ENCODE measurements at places on chromosomes 3 and 15.

DNA sequence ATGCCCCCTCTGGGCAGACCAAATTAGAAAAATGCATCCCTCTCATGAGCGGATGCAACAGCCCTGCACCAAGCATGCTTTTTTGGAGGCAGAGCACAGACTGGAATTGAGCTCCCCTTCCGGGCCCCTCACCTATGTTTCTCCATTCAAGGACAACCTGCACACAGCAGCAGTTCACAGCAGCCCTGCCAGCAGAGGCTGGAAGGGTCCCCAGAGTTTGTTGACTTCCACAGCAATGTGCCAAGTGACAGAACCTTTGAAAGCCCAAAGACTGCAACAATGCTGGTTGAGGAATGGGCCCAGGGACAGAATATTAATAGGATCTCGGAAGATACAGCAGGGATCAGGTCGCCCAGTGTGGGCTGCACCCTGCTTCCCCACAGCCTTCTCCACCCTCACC lies 650.4 kb downstream of the FHIT start:
- DNase-seq: no peak

- no peak for DNase-seq
These were observed 26.2 kb downstream of the PCSK6 start for GRCh38 chr15:101463270-101463669.

- DNase-seq: no peak
These were observed 5.4 kb upstream of the LRRC15 start for GRCh38 chr3:194374935-194375334.

- no peak for DNase-seq
These were observed 16.9 kb downstream of the FXR1 start for GRCh38 chr3:180929376-180929775.

- no peak for DNase-seq
These were observed 188.0 kb upstream of the IL12A start for GRCh38 chr3:159800434-159801155.

GRCh38 chr3:152269056-152269830 lies 514 bp downstream of the MBNL1 start:
- DNase-seq: no peak

DNA sequence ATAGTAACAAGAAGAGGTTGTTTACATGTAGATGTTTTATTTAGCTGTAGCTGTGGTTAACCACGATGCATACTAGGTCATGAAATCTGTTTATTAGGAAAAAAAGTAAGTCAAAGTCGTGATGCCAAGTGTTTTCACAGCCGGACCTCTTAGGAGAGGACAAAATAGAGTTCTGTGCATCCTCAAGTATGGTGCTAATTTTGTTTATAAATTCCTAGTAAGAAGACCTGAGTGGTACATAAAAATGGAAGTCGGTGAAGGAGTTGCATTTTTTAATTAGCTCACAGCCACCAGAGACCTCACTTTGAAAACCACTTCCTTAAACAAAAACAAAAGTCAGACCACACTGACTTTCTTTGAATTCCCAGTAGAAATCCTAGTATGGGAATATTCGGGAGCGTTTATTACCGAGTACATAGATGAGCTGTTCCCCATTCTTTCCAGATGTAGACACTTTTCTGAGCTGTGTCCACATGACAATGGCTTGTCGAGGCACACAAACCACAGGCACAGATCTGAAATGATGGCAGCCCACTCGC lies 143.6 kb upstream of the UBE2E1 start:
- no peak for DNase-seq

GRCh38 chr3:62708638-62709373 lies 166.4 kb downstream of the CADPS start:
- DNase-seq: no peak

DNA sequence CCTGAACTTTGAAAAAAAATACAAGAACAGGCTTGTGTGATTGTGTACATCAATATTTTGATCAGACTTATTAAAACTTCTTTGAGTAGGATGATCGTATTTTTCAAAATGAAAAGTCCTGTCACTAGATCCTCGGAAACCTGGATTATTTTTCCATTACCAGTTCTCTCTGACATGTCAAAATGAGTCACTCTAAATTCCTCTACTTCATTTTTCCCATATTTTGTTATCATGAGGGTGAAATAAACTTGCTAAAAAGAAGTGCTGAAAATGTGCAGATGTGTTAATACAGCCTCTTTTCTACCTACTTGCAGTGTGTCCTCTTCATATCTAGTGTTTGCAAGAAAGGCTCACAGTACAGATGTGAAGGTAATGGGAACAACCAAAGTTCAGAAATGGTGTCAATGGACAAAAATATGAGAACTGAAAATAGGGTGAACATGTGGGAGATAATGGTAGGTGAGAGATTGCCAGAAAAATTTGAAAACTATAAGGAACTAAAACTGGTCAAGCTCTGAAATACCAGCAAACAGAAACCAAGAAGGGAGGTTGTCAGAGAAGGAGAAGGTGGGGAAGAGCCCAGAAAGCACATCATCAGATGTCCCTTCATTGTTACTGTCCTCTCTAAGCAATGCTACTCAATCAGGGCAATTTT lies 108.2 kb downstream of the EOMES start:
- DNase-seq: no peak

- no peak for DNase-seq
These were observed 165.0 kb downstream of the NR1D2 start for GRCh38 chr3:24110051-24110450.

GRCh38 chr3:114770874-114771273 lies 376.2 kb downstream of the ZBTB20 start:
- no peak for DNase-seq

- DNase-seq: no peak
These were observed 740.9 kb upstream of the LMCD1 start for GRCh38 chr3:7760718-7761117.

- DNase-seq: no peak
These were observed 33.3 kb downstream of the EMC4 start for GRCh38 chr15:34258151-34258550.

DNA sequence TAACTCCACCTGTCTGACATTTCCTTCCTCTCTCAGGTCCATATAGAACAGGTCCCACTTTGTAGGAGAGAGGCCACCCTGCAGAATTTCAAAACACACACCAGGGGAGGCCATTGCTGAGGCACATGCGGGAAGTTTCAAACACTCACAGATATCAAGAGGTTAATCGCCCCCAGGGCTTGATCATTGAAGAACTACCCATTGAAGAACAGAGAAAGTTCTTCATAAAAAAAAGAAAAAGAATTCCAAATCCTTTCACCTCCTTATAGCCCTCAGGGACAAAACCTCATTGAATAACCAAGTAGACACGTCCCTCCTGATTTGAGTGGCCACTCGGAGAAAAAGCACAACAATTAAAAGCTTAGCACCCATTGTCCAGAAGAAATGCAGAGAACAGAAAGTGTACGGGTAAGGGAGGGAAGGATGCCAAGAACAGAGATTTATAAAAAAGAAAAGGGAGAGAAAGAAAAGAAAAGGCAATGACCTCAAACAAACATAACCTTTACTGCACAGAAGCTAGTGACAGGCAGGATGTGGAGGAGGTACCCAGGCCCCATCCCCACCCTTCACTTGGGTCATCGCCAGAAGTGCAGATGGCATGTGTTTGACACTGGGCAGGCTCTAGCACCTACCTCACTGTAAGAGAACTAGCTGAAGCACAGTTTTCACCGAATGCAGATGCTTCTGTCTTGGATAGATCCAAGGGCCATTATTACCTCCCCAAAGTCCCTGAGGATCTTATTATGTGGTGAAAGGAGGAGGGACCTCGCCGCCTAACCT lies 112.3 kb upstream of the HES1 start:
- DNase-seq: no peak

DNA sequence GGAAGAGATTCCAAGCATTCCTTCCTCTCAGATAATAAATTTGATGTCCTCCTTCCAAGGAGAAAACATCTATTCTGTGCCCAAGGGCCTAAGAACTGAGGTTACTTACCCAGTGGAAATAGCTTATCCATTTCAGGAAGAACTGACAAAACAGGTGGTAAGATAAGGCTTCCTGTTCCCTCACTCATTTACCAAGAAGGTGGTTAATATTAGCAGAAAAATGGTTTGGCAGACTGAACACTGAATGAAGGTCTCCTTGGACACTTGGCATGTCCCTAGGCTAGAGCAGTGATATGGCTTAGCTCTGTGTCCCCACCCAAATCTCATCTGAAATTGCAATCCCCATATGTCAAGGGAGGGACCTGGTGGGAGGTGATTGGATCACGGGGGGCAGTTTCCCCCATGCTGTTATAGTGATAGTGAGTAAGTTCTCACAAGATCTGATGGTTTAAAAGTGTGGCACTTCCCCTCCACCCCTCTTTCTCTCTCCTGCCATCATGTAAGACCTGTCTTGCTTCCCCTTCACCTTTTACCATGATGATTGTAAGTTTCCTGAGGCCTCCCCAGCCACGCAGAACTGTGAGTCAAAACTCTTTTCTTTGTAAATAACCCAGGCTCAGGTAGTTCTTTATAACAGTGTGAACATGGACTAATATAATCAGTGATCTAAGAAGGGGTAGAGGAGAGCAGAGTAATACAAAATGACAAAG lies 127.4 kb downstream of the ST8SIA2 start:
- no peak for DNase-seq

- DNase-seq: no peak
These were observed 14.4 kb downstream of the CCDC32 start for GRCh38 chr15:40550341-40551037.

GRCh38 chr3:81339040-81339845 lies 422.2 kb downstream of the GBE1 start:
- DNase-seq: no peak

GRCh38 chr15:47846876-47847275 lies 129.6 kb downstream of the SEMA6D start:
- no peak for DNase-seq

DNA sequence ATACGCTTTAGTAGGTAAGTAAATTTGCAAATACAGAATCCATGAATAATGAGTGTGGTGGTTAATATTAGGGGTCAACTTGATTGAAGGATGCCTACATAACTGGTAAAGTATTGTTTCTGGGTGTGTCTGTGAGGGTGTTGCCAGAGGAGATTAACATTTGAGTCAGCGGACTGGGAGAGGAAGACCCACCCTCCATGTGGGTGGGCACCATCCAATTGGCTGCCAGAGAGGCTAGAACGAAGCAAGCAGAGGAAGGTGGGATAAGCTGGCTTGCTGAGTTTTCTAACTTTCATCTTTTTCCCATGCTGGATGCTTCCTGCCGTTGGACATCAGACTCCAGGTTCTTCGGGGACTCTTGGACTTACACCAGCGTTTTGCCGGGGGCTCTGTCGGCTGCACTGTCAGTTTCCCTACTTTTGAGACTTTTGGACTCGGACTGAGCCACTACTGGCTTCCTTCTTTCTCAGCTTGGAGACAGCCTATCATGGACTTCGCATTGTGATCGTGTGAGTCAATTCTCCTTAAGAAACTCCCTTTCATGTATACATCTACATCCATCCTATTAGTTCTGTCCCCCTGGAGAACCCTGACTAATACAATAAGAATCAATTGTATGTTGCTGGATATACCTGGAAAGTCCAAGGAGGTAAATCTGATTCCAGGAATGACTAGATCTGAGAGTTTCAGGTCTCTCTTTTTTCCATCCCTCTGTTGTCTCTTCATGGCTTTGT lies 25.8 kb upstream of the NEDD4 start:
- DNase-seq: no peak

DNA sequence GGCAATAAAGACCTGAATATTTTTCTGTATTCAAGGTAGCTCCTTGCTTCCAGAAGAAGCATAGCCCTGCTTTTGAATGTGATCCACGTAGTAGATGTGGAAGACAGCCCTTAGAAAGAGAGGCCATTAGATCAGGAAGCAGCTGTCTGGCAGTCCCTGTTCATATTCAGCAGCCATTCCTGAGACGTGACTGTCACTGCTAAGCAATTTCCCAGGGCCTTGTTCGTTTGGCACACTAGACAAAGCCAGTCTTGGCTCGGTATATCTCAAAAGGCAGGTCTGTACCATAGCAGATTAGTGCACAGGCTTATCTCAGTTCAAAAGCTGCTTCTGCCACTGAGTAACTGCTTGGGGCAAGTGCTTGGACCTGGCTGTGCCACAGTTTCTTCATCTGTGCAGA lies 287.8 kb upstream of the MCTP2 start:
- no peak for DNase-seq

GRCh38 chr3:10335190-10335738 lies 14.4 kb upstream of the SEC13 start:
- DNase-seq: no peak

GRCh38 chr3:146896711-146897110 lies 291.6 kb upstream of the PLSCR5 start:
- no peak for DNase-seq

GRCh38 chr3:188362405-188362831 lies 208.5 kb downstream of the LPP start:
- no peak for DNase-seq

- no peak for DNase-seq
These were observed 1.6 kb upstream of the MEGF11 start for GRCh38 chr15:66254951-66255676.

- DNase-seq: no peak
These were observed 930.6 kb upstream of the SEMA6D start for GRCh38 chr15:46786590-46787285.

DNA sequence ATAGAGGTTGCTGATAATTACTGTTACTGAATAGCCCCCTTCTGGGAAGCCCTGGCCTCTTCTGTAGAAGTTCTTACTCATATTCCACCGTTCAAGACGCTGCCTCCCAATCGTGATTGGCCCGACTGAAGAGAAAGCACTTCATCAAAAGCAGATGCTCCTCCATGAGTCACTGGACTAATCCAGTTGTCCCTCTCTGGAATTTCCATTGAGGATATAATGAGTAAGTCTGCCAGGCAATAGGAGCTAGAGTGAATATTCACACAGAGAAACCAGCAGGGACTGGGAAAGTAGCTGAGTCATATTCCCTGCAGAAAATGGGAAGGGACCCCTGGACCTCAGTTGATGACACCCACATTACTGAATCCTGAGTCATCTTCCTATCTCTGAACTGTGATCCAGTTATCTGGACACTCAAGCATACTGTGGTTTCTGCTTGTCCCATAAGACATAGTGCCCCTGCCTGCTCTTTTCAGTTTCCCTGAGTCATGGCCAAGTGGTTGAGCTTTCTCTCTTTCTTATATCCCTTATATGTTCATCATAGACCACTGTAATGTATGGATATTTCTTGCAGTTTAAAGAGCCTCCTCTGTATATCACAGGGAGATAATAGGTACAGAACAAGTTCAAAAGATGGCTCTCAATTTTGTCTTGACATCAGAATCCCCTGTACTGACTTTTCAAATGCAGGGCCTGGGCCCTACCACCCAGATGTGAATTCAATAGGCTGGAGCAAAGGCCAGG lies 151.2 kb upstream of the CDIN1 start:
- no peak for DNase-seq

GRCh38 chr15:93088981-93089726 lies at the start of gene RGMA:
Gene RGMA, minus strand, starts transcription at chr15:93089211. Its CDS starts 279 bp downstream, at chr15:93088932.
- peak; percentile 3 for DNase-seq

DNA sequence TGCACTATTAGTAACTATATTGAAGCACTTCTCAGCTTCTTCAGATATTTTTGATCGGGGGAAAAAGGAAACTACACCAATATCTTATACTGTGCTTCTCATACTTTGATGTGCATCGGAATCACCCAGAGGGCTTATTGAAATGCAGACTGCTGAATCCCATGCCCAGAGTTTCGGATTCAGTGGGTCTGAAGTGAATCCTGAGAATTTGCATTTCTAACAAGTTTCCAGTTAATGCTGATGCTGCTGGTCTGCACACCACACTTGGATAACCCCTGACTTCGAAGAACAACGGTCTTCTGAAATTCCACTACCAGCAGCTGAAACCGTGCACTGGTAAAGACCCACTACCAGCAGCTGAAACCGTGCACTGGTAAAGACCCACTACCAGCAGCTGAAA lies 243.9 kb downstream of the NTRK3 start:
- DNase-seq: no peak

GRCh38 chr15:98503970-98504369 lies 144.4 kb upstream of the IGF1R start:
- DNase-seq: no peak

GRCh38 chr15:89378296-89379151 lies 43.9 kb upstream of the POLG start:
- DNase-seq: no peak
